ENCODE measurements at places on chromosomes 3 and 15. TPM values are rescaled to one million over a fixed set of nuclear protein-coding genes. Genes with fewer than 3 reads are reported as not detected.

The LDHAL6B gene
- not detected for total RNA-seq

The ISL2 gene
- 3.9 TPM for total RNA-seq

The REC114 gene
- total RNA-seq: not detected

The LRIG1 gene
- total RNA-seq: 5.2 TPM

The HIGD2B gene
- not detected for total RNA-seq

The MST1R gene
- 8.6 TPM for total RNA-seq
